T-helper 1 cell (primary cell): ENCODE measurements at places on chromosomes 3 and 15.

DNA sequence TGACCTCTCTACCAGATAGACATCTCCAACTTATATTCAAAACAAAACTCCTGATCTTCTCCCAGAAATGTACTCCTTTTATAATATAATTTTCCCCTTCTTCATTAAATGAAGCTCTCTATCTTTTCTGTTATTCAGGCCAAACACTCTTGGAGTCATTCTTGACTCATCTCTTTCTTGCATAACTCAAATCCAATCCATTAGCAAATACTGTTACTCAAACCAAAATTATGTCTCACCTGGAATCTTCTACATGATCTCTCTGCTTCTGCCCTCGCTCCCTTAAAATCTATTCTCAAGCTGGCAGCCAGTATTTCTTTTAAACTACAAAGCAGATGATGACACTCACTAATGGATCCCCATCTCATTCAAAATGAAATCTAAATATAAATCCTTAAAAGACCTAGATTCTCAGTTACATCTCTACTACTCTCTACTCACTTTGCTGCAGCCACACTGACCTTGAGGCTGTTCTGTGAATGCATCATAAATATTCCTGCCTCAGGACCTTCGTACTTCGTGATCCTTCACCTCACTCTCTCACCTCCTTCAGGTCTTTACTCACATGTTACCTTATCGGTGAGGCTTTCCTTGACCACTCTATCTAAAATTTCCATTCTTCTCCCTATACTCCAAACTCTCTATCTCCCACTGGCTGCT, 160.9 kb downstream of the TBC1D5 start:
- DNase-seq, result no peak

- no peak for DNase-seq
Observed at GRCh38 chr3:256501-256900, 59.9 kb downstream of the CHL1 start.

DNA sequence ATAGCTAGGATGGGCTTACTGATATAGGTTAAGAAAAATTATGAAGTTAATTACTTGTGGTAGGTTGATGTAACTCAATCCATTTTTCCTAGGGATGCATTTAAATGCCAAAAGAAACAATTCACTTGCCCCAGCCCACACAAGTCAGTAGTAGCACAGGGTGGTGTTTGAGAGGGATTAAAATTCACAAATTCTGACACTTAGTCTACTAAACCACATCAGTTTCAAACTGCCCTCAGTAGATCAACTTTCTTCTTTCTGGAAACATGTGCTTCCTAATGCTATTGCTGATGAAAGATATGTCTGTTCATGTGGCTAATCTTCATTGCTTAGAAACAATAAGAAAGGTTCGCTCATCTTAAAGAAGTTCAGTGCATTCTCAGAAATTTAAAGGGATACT, 160.6 kb downstream of the EPHA3 start:
- DNase-seq, result no peak

GRCh38 chr15:55915876-55916567, 77.4 kb downstream of the NEDD4 start:
- DNase-seq, result no peak

DNA sequence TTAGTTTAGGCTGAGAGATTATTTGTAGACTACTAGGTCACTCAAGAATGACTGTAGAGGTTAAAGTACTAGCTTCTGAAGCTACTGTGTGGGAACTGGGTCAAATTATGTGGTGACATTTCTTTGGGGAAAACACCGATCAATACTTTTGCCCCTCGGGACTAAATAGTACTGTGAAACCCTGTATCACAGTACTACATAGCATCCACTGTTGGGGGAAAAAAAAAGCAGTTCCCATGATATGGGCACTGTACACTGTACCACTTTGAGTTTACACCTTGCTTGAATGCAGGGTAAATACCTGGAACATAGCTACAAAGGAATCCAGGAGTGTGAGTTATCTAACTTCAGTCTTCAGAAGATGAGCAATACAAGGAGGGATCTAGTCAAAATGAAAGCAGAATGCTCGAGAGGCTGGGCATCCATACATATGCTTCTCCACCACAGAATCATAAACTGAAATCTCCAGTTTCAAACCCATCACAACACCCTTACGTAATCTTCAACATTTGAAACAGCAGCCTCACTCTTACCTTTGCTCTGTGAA, 311.4 kb downstream of the UNC13C start:
- DNase-seq, result peak; percentile 32

DNA sequence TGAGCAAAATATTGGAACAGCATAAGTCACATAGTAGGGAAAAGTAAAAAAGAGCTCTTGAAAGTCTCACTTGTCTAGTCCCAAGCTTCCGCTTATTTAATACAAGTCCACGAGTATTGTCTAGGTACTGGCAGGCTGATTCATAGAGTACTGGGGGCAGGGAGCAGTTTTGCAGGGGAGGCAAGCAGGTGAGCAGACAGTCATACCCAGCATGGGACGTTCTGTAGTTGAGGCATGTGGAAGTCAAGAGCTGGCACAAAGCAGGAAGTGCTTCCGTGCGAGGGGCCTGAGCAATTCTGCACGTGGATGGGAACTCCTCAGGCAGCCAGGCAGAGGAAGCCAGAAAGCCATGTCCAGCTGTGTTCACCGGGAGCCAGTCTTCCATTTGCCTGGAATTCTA, 287.6 kb downstream of the EPHB1 start:
- no peak for DNase-seq

DNA sequence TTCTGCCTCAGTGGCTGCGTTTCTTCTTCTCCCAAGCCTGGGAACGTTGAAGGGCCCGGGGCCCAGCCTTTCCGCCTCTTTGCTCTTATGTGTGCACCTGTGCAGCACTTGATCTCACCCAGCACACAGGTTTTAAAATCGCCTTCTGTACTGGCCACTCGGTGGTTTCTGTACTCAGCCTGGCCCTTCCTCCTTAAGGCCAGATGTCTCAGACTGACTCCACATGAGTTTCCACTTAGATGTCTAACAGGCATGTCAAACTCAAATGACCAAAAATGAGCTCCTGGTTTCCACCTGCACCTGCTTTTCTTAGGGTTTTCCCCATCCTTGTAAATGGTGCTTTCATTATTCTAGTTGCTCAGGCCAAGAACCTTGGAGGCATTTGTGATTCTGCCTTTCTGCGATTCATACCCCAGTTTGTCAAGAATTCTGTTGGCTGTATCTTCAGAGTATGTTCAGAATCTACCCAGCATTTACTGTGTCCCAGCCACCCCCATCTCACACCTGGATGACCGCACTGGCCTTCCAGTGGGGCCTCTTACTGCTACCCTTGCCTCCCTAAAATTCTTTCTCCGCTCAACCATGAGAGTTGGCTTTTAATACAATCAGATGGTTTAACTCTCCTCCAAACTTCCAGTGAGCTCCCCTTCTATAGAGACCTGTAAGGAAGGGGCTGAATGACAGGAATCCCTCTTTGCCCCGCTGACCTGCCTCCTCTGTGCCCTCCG, 2.2 kb upstream of the TRAK1 start:
- DNase-seq, result no peak

- DNase-seq, result no peak
Observed at GRCh38 chr3:149090907-149091306, 4.6 kb upstream of the HLTF start.

DNA sequence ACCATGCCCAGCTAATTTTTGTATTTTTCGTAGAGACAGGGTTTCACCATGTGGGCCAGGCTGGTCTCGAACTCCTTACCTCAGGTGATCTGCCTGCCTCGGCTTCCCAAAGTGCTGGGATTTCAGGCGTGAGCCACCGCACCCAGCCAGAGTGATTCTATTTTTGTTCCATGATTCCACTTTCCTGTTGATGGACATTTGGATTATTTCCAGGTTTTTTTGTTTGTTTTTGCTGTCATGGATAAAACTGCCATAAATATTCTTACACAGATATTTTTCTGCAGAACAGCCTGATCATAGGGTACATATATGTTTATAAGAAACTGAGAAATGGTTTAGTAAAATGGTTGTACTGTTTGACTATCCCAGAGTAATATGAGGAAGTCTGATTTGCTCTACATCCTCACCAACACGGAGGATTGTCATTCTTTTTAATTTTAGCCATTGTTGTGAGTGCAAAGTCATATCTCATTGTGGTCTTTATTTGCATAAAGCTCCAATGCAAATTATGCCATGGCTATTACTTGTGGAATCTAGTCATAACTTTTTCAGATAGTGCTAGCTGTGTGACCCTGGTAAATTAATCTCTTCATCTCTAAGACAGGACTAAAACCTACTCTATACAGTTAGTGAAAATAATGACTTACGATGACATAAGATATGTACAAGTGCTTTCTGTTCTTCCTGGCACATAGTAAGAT, 42.7 kb downstream of the MAP6D1 start:
- no peak for DNase-seq

DNA sequence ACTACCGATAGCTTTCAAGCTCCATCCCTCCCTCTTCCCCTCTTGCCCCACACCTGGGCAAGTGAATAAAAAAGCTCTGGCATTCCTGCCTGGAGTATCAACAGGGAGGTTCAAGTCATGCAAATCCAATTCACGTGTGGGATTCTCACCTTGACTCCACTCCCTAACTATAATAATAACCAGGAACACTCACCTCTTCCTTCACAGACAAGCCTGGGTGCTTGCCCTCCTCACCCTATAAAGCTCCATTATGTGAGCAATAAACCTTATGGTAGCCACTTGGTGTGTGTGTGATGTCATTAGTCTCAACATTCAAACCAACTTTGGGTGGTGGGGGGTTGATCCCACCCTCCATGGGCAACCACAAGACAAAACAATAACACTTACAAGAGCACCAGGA, 16.6 kb downstream of the CHDH start:
- DNase-seq, result no peak

GRCh38 chr15:52382647-52383046, 87.0 kb upstream of the MYO5C start:
- DNase-seq, result no peak

- DNase-seq, result no peak
Observed at GRCh38 chr3:49805897-49806701, 3.0 kb downstream of the INKA1 start.

- no peak for DNase-seq
Observed at GRCh38 chr15:50084932-50085331, 34.1 kb downstream of the ATP8B4 start.

DNA sequence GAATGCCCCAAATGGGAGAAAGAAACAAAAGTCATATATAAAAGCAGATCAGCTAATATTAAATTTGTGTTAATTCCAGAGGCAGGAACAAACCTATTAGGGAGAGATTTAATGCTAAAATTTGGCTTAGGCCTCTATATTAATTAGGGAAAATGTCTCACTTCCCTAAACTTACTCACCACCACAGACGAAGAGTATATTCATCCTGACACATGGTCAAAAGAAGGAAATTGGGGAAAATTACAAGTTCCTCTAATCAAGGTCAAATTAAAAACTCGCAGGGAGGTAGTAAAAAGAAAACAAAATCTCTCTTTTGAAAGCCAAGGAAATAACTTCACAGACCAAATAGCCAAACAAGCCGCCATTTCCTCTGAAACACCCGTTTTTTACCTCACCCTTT, 32.2 kb downstream of the GRM2 start:
- no peak for DNase-seq

DNA sequence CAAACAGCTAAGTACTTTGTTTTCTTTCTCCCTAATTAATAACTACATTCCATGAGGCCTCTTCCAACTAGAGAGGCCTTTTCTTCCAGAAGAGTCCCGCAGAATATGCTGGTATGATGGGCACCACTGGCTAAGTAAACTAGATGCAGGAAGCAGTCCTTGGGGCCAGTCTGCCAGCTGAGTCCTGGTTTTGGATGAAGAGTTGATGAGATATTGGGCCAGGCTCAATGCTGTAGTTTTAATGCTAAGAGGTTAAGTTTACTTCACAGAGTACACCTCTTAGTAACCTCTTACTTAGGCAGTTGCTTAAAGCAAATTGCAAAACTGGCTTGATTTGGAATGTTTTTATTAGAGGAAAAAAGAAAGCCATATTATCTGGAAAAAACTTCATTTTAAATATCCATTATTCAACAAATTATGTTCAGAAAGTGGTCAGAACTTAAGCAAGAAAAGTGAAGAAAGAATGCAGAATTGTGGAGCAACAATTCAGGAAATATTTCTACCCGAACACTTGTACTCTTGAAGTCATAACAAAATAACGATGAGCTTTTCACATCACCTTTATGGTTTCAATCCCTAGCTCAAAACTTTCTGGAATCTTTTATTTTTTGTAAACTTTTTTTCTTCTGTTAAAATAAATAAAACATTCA, 178.4 kb upstream of the CDIN1 start:
- DNase-seq, result no peak

GRCh38 chr3:178434206-178434805, 101.9 kb upstream of the KCNMB2 start:
- DNase-seq, result no peak

DNA sequence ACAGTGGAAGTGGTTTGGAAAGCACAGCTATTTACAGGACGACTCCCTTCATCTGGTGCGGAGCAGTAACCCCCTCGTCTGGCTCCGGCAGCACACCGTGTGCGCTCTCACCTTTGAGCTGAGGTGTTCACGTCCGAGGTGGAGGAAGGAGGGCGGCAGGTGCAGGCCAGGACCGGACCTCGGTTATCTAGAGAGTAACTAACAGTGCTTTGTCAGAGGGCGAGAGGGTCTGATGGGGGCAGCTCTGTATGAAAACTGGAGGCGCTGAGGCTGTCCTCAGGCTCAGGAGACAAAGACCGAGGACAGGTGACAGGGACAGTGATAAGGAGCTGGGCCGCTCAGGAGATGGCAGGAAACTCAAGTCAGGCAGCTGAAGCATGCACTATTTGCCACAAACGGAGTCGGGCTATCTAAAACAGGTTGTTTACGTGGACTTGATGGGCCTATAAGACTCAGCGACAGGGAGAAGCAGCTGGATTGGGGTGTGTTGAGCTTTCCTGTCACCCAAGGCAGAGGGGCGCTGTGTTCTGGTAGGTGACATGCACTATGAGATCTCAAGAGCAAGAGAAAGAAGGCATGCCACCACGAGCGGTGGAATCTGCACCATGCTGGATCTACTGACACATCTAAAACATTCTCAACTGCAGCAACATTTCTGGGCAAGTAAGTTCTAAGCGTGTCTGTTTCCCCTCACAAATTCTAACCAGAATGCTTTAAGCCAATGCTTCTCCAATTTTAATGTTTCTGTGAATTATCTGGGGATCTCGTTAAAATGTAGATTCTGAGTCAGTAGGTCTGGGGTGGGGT, 155.2 kb downstream of the XXYLT1 start:
- no peak for DNase-seq

DNA sequence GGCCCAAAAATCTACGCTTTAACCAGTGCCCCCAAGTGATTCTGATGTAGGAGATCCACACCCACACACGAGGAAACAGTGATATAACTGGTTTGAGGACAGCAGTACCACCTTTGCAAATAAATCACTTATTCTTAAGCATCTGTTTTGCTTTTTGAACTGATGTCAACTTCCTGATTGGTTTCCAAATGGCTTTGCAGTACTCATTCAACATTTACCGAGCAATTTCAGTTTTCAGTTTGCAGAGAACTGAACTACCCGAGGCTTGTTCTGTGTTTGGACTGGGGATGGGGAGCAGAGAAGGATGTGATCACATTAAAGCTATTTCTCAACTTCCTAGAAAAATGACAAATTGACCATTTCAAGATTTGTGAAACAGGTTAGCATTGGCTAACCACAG, 1.1 kb upstream of the GYG1 start:
- DNase-seq, result no peak
